Vagina (tissue), 2 donors: ENCODE measurements at places on chromosomes 4 and X. TPM values are rescaled to one million over a fixed set of nuclear protein-coding genes. Genes with fewer than 3 reads are reported as not detected.

DNA sequence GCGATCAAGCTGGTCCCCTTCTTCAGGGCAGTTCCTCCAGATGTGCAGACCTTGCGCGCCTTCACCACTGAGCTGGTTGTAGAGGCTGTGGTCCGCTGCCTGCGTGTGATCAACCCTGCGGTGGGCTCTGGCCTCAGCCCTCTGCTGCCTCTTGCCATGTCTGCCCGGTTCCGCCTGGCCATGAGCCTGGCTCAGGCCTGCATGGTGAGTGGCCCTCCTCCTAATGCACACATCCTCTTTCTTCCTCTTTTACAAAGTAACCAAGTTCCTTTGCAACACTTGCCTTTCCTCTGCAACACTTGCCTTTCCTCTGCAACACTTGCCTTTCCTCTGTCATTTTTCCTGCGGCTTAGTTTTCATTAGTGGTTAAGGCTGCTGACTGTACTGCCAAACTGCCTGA lies 1.8 kb downstream of the CCDC22 start:
- no peaks in the 10 kb centered on the region for H3K27me3 ChIP-seq
- H3K4me1 ChIP-seq, result no peaks in the 10 kb centered on the region
- H3K4me3 ChIP-seq, result no peak overlapping the region
- no peaks in the 10 kb centered on the region for H3K36me3 ChIP-seq
- DNase-seq, result no peak

DNA sequence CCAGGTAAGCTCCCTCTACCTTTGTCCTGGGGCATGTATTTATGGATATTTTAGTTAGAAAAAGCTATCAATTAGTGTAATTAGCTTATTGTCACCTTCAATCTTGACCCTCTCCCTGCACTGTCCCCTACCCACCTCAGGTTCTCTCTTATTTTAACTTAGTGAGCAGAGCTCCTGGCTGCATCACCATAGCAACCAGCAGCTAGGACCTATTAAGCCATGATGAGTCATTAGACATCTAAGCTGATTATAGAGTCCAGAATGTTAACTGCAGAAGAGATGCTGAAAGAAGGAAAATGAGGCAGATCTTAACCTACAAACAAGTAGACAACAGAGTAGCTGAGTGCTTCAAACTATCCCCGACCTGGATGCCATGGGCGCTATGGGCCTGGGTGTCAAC lies 36.6 kb downstream of the MAGEE2 start:
- DNase-seq, result no peak
- H3K36me3 ChIP-seq, result no peaks in the 10 kb centered on the region
- H3K4me3 ChIP-seq, result no peak overlapping the region

DNA sequence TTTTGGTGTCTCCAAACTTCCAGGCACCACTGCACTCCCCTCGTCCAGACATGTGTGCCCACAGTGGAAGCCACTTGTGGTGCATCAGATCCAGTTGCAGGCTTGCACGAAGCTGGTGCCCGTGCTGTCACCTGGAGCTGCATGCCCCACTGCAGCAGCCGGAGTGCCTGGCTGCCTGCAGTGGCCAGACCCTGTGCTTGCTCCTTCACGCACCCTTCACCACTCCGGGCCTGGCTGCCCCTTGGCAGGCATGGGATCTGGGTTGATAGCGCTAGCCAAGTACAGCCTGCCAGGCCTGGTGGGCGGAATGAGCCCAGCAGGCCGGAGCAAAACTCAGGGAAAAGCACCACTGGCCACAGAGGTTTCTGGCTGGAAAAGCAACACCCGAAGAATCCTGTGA lies 50.2 kb upstream of the SHISA3 start:
- H3K27ac ChIP-seq, result no peak overlapping the region
- DNase-seq, result no peak
- no peaks in the 10 kb centered on the region for H3K36me3 ChIP-seq
- no peak overlapping the region for H3K4me3 ChIP-seq
- no peaks in the 10 kb centered on the region for H3K4me1 ChIP-seq

DNA sequence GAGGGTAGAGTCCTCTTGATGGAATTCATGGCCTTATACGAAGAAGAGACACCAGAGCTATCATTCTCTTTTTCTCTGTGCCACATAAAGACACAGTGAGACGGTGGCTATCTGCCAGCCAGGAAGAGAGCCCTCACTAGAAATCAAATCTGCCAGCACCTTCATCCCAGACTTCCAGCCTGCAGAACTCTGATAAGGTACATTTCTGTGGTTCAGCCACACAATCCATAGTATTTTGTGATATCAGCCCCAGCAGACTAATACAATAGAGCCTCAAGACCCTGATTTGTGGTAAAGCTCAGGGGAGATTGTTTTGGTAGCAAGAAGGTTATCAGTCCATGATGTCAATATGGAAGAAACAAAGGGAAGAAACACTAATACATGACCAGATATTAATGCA lies 1213.2 kb downstream of the NLGN4X start:
- no peak for DNase-seq
- no peak overlapping the region for H3K27ac ChIP-seq
- no peaks in the 10 kb centered on the region for H3K4me1 ChIP-seq
- no peaks in the 10 kb centered on the region for H3K36me3 ChIP-seq

GRCh38 chrX:79645749-79646148 lies 278.6 kb upstream of the ITM2A start:
- no peaks in the 10 kb centered on the region for H3K36me3 ChIP-seq
- H3K4me1 ChIP-seq, result no peaks in the 10 kb centered on the region
- no peak overlapping the region for H3K4me3 ChIP-seq
- H3K27me3 ChIP-seq, result no peaks in the 10 kb centered on the region
- H3K27ac ChIP-seq, result no peak overlapping the region

GRCh38 chr4:110704748-110705439 lies 82.0 kb upstream of the PITX2 start:
- no peak for DNase-seq
- H3K4me3 ChIP-seq, result no peak overlapping the region
- H3K27me3 ChIP-seq, result no peaks in the 10 kb centered on the region
- no peak overlapping the region for H3K27ac ChIP-seq
- no peaks in the 10 kb centered on the region for H3K4me1 ChIP-seq

BDH2 gene
- 42.0 TPM for total RNA-seq

GAGE1 gene
- total RNA-seq, result not detected
